HL-60 (cell line): ENCODE measurements at places on chromosomes 12 and 14.
A peak's percentile ranks its signal among the peaks of the same experiment; 100 is the strongest.

GRCh38 chr12:122729583-122730214, 945 bp downstream of the HCAR1 start:
- no peak for DNase-seq

- no peak for DNase-seq
Observed at GRCh38 chr12:111238075-111238734, 130.7 kb downstream of the PHETA1 start.

GRCh38 chr12:46320731-46321130, 51.8 kb downstream of the SLC38A2 start:
- DNase-seq: no peak

GRCh38 chr14:98093111-98093510, 1178.9 kb downstream of the BCL11B start:
- DNase-seq: no peak

DNA sequence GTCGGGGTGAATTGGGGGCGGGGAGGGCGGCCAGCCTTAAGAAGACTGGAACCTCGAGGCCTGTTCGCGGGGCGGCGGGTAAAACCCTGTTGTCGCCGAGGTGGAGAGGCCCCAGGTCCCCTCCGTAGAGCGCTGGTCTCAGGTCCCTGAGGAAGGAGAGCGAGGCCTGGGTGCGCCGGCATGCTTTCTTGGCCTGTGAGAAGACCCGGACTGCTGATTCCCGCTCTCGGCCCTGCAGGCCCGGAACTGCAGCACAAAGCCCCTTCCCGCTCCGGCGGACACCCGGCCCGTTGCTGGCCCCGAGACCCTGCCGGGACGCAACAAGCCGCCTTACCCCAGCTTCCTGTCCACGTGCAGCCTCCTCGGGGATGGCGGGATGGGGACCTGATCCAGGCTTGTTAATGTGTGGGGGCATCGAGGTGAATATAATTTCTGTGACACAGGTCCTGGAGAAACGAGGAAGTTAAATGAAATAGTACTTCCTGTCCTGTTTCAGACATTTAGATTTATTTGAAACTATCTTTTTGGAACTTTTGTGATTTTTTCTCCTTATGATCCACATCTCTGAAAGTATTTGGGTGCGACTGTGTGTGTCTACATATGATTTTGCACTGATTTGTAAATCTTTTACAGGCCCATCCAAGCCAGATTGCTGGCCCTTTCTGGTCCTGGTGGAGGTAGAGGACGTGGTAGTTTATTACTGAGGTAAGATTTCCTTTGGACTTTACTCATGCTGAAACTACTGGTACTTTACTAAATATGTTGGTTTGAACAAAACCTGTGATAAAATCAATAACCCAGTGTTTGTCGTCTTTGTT, 600 bp downstream of the PNN start:
- DNase-seq: peak; percentile 51

- DNase-seq: no peak
Observed at GRCh38 chr14:81382517-81383225, 17.5 kb downstream of the STON2 start.

GRCh38 chr12:20024194-20024593, 344.1 kb upstream of the PDE3A start:
- DNase-seq: no peak

DNA sequence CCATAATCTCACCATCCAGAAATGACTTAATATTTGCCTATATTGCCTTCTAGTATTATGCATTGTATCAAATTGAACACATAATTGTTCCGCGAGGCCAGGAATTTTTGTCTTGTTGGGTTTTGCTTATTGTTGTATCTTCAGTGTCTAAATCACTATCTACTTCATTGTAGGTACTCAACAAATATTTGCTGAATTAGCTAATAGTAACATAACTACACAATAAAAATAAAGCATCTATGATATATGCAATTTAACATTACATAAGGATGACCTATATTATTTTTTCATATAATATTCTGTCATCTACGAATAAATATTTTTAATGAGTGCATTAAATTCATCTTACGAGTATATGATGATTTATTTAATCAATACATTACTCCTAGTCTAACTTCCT, 656.3 kb downstream of the ETNK1 start:
- no peak for DNase-seq

DNA sequence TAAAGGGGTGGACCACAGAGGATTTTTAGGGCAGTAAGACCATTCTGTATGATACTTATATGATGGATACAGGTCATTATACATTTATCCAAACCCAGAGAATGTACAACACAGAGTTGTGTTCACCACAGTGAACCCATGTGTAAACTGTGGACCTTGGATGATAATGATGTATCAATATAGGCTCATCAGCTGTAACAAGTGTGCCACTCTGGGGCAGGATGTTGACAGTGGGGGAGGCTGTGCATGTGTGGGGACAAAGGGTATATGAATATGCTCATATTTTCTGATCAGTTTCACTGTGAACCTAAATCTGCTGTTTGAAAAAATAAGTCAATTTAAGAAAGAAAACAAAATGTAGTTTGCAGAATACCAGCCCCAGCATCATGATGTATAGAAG, 14.2 kb upstream of the OS9 start:
- no peak for DNase-seq

DNA sequence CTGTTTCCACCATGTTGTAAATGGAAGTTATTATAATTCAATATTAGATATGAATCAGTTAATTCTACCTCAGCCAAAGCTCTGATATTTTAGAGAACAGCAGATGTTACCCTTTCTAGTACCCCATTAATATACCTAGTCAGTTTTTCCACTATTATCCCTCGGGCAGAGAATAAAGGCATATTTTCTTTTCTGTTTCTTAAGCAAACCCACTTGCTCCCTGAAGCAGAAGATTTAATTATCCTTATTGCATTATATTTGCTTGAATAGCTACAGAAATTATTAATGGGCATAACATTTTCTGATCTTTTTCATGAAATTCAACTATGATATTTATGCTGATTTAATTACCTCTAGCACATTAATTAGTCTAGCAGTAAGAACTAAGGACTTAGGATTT, 832.9 kb upstream of the FBXO33 start:
- DNase-seq: no peak

DNA sequence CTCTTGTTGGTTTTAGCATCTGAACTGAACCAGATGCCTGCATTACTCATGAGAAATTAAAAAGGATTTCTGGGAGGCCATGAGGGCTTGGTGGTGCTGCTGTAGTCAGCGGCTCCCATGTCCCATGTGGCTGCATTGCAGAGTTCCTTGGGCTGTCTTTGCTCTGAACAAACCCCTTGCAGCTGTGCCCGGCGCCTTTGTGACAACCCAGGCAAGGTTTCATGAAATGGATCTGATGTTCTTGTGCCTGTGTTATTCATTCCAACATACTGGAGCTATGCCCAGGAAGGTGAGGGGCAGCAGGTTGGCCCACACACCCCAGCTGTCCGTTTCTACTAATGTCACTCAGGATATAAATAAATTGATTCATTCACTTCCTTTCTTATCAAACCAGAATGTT, 40.8 kb downstream of the TGFB3 start:
- no peak for DNase-seq

DNA sequence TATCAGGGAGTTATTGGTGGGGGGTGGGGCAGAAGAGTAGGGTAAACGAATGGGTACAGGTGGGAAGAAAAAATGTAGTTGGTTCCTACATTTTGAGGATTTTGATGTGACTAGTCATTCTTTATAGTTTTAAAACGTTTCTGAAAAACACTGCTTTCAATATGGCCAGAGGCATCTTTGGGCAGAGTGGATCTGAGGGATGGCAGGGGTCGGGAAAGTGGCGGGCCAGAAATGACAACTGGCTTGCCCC, 527 bp upstream of the ATP23 start:
- no peak for DNase-seq

DNA sequence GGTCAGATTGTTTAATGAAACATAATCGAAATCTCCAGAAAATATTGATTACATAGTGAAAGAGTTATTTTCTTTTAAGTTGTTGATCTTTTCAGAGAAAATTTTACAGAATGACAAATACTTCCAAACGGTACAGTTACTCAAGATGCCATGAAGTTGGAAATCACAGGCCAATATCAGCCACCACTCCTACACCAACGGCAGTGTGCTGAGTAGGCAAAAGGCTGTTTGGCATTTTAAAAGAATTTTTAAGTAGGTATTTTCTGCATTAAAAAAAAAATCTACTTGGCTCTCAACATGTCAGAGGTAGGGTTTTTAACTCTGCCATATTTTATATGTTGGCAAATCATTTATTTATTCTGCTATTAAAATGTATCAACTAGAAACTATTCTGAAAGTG, 21.7 kb downstream of the SLC38A4 start:
- DNase-seq: no peak

- no peak for DNase-seq
Observed at GRCh38 chr12:81758421-81759189, 545 bp downstream of the PPFIA2 start.

- no peak for DNase-seq
Observed at GRCh38 chr12:99133401-99133800, 488.3 kb downstream of the APAF1 start.

DNA sequence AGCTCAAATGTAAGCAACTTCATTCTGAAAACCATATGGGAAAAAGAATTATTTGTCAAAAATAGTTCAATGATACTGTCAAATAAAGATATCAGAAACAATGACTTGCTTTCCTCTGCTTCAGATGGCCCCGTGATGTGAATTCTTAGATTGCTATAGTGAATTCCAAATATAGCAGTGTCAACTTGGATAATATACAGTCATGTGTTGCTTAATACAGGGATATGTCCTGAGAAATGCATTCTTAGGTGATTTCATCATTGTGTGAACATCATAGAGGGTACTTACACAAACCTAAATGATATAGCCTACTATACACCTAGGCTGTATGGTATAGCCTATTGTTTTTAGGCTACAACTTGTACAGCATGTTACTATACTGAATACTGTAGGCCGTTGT, 108.7 kb upstream of the MIS18BP1 start:
- no peak for DNase-seq
